ENCODE measurements at places on chromosomes 5 and 9.

GRCh38 chr5:103259705-103260355 lies 1.3 kb downstream of the MACIR start:
- no peak for DNase-seq

GRCh38 chr5:10747678-10748622 lies 13.1 kb downstream of the DAP start:
- no peak for DNase-seq

DNA sequence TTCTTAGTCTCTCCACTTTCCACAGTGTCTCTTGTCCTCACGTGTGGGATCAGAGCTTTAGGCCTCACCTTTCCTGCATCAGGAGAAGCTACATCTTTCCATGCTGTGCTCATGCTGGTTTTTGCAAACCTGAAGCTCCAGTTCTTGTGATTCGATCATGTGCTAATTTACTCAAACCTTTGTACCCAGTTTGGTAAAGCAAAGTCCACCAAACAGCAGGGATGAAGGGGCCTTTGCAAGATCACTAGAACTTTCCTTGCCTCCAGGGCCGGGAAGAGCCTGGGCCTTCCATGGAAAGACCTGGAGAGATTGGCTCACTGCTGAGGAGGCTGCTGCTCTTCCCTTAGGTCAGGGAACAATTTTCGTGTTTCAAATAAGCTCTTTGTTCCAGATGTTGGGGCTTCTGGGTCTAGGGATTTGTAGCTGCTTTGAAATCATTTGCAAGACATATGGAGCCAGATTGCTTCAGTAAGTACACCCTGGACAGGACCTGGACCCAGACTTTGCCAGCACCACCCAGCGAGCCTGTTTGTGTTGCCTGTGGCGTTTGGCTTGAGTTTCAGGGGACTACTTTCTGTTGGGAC lies 18.7 kb upstream of the SPATA31E1 start:
- no peak for DNase-seq

GRCh38 chr5:113487781-113488644 lies at the start of gene MCC:
Gene MCC, minus strand, starts transcription at chr5:113488453.
- peak; percentile 12 for DNase-seq

- no peak for DNase-seq
Observed at GRCh38 chr5:105754056-105754455, 1916.7 kb downstream of the EFNA5 start.

DNA sequence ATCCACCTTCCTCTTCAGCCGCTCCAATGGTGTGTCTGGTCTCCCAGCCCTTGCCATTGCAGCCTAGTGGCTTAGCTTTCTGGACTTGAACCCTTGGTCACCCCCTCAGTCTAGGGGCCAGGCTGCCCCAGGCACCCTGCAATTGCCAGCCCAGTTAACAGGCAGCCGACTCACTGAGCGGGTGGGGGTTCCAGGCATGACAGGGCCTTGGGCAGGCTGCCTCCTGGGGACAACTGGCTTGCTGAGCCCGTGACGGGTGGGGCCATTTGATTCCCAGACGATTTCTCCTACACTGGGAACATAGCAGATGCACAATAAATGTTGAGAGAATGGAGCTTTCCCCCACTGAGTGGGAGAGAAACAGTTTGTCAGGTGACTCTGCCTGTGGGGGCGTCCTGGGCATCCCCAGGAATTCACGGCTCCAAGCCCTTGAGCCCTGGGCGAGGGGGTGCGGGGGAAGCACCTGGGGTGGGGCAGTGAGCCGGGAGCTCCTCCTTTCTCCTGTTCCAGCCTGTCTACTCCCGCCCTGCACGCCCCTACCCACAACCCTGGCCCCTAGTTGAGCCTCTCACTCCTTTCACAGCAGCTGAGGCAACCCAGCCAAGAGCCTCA lies 12.6 kb upstream of the AQP7 start:
- DNase-seq: peak; percentile 31

DNA sequence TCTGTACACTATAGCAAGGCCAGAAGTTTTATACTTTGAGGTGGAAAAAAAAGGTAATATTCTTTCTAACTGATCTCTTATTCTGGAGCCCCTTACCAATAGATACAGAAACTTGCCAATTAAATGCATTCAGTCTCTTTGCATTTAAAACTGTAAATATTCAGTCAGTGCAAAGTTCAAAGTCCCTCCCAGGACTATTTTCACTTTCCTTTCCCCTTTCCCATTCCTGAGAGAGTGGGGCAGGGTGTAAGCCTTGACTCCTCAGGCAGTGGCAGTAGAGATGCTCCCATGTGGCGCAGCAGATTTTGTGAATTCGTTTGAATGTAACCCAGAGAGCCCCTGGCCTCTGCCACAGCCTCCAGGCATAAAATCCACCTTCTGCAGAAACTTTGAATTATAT lies 29.9 kb downstream of the CETN3 start:
- no peak for DNase-seq

DNA sequence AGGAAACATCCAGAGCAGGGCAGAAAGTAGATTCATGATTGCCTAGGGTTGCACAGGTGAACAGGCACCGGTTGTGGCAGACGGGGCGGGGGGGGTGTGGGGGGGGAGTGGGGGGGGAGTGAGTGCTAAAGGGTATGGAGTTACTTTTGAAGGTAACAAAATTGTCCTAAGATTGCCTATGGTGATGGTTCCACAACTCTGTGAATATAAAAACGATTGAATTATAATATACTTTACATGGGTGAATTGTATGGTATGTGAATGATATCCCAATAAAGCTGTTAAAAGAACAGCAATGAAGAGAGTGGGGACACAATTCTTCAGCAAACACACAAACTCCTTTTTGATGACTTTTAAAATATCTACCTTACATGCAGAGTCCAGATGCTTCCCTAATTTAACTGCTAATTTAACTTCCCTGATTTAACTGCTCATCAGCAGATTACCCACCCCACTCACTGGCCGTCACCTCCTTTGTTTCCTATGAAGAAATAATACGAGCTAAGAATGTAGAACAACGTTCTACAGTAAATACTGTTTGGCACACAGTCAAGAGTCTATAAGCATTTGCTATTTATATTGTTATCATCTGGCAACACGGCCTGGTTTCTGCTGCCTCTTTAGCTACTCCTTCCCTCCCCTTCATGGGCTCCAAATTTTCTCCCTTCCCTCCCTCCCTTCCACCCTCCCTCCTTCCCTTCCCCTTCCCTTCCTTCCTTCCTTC lies 83.5 kb downstream of the PTCH1 start:
- no peak for DNase-seq

DNA sequence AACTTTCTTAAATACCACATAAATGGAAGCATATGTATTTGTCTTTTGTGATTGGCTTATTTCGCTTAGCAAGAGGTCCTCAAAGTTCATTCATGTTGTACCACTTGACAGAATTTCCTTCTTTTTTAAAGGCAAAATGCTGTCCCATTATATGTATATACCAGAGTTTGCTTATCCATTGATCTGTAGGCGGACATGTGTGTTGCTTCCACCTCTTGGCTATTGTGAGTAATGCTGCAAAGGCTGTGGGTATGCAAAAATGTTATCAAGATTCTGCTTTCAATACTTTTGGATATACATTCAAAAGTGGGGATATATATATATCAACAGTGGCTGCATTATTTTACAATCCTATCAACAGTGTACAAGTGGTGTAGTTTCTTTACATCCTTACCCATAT lies 271.0 kb downstream of the PRR16 start:
- DNase-seq: no peak

DNA sequence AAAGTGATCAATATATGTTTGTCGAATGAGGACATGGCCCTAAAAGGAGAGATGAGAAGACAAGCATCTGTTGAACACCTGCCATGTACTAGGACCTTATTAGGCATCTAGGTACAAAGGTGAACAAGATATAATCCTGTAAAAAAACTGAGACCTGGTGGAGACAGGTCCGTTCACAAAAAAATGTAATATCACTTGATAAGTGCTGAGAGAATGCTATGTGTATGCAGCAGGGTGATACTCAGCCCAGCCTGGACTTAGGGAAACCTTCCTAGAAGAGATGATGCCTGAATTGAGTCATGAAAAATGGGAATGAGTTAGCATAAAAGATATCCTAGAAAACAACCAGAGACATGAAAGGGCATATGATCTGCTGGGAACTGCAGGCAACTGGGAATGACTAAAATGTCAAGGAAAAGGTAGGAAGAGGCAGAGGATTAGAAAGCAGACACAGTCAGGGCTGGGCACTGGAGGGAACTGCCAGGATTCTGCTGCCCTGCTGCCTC lies 108.5 kb downstream of the ADRB2 start:
- DNase-seq: no peak

- no peak for DNase-seq
Observed at GRCh38 chr5:14595189-14595588, 13.6 kb downstream of the OTULINL start.

DNA sequence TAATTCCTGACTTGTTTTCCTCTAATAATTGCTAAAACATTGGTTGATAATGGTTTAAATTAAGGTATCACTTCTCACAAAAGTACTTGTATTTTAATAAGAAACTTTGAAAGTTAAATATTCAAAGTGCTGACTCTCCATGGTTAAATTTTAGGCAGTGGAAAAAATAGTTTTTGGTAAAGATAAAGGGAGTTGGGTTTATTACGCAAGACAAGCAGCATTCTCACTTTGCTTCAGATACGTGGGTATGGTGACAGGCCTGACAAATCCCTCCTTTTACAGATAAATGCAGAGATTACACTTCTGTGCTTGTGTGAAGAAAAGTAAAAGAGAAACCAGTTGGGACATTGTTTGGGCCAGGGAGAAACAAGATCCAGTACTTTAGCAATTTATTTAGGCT lies 14.5 kb upstream of the FAM170A start:
- DNase-seq: no peak

DNA sequence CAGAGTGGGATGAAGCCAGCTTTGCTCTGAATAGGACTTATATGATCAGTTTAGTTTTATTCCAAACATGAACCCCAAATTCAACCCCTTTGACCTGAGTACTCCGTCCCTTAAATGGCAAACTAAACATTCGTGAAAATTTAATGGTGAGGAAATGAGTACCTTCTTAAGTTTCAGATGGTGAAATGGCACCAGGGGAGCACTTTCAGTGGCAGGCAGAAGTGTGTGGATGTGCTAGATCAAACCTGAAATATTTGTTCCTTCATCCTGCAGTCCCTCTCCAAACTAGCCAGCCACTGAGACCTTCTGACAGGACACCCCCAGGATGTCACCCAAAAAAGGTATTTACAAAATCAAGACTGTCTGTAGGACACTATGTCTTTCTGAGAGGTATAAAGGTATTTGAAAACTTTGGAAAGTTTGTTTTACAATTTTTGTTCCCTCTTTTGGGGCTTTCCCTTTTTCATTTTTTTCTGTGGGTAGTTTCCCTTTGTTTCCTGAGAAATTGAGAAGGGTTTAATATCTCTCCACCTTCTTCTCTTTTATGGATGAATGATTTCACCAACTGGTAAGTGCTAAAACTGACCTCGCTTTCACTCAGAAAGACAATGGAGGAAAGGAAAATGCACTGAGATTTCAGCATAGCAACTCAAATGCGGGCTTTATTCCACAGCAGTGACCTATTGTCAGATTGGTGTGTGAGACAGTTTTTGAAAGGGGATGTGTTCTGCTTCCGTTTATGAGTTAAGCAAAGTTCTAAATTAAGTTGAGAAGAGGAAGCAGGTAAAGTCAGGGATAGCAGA lies 127.1 kb downstream of the TMC1 start:
- DNase-seq: no peak

DNA sequence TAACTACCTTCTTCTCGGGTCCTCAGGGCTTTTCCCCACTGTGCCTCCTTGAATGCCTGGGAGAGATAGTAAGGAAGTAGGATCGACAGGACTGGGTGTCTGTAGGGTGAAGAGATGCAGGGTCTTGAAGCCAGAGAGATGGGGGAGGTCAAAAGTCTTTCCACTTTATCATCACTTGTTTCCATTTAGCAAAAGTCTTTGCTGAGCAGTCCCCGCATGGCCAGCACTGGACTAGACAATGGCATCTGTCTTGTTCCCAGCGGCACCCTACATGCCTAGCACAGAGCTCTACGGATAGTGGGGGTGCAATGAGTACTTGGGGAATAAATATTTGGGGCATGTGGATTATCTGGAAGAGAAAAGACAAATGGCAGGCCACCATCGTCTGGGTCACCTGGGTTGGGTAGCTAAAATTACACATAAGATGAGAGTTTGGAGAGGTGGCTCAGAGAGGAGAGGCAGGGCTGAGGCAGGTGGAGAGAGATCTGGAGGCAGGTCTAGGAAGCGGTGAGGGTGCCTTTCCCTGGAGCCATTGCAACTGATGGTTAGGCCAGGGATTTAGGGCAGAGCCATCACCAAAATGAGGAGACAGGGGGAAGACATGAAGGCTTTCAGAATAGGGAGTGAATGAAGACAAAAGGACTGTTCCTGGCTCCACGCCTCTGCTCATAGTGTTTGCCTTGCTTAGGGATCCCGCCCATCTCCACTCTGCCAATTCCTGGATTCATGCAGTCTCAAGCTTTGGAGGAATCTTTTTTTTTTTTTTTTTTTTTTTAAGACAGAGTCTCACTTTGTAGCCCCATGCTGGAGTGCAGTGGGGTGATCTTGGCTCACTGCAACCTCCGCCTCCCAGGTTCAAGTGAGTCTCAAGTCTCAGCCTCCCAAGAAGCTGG lies 250.8 kb upstream of the KLF4 start:
- DNase-seq: no peak

- peak; percentile 66 for DNase-seq
Observed at GRCh38 chr9:36191290-36191645, 547 bp downstream of the CLTA start.

DNA sequence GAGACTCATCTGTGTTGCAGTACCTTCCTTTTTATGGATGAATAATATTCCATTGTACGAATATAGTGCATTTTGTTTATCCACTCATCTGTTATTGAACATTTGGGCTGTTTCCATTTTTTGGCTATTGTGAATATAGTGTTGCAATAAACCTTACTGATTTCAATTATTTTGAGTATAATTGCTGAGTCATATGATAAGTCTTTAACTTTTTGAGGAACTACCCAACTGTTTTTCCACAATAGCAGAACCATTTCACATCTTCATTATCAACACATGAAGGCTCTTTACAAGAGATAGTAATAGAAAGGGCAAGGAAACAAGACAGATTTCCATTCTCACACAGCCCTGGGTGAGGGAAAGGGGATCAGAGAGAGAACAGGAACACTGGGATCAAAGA lies 329.2 kb downstream of the RAB3C start:
- no peak for DNase-seq

GRCh38 chr9:5518171-5518936 lies 8.0 kb downstream of the PDCD1LG2 start:
- no peak for DNase-seq

Measured in erythroblast (primary cell).